Endothelial cell of umbilical vein (primary cell): ENCODE measurements at places on chromosomes 5 and 9. TPM values are rescaled to one million over a fixed set of nuclear protein-coding genes. Genes with fewer than 3 reads are reported as not detected.

The MYOZ3 gene
- polyA plus RNA-seq: 0.43 and 0.59 TPM in 2 replicates

The IL13 gene
- 0.06 TPM in 2 replicates for polyA plus RNA-seq

DNA sequence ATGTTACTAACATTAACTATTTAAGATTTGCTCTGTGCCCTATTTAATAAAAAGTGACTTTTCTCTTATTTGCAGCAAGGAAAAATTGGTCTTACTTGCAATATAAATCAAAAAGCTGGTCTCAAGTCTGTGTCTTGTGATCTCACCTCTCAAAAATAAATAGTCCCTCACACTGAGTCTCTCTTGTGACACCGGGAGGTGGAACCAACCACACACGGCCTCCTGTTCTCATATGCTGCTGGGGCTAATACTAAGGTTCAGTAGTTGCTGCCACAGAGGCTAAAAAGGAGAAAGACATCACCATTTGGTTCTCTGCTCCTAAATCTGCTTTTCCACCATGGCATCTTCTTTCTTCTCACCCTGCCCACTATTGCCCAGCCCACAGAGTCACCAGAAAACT lies 175.8 kb upstream of the FTMT start:
- no peaks in the 10 kb centered on the region for H3K4me1 ChIP-seq
- no peak for DNase-seq
- no peaks in the 10 kb centered on the region for H3K36me3 ChIP-seq
- no peak overlapping the region for H3K27ac ChIP-seq

GRCh38 chr9:19138084-19138483 lies 10.8 kb upstream of the PLIN2 start:
- no peak overlapping the region for H3K27ac ChIP-seq
- no peaks in the 10 kb centered on the region for H3K4me1 ChIP-seq
- H3K27me3 ChIP-seq: no peaks in the 10 kb centered on the region
- DNase-seq: no peak
- H3K36me3 ChIP-seq: no peaks in the 10 kb centered on the region

GRCh38 chr5:5017827-5018577 lies 122.1 kb upstream of the ADAMTS16 start:
- no peaks in the 10 kb centered on the region for H3K4me1 ChIP-seq
- no peak overlapping the region for H3K27ac ChIP-seq
- H3K36me3 ChIP-seq: no peaks in the 10 kb centered on the region
- no peak overlapping the region for H3K4me3 ChIP-seq

DNA sequence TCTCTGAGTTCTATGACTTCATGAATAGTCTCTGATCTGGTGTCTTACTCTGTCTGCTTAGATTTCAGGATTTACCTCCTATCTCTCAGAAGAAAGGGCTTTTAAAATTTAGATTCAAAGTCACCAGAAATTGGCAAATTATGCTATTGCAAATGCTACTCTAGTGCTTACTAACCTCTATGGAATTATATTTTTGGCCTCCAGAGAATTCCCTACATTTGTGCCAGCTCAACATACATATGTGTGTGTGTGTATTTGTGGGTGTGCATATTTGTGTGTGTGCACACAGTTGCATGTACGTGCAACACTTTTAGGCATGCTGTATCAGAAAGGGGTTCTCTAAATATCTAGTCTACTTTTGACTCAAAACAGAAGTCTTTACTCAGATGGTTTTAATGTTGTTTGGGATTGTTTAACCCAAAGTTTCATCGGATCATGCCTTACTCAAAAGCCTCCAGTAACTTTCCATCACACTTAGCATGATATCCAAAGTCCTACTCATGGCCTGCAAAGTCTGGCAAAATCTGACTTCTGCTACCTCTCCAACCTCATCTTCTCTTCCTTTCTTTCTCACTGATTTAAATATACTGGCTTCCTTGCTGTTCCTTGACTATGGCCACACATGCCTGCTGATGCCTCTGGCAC lies 147.6 kb upstream of the NR3C1 start:
- no peak overlapping the region for H3K27ac ChIP-seq
- H3K4me1 ChIP-seq: no peaks in the 10 kb centered on the region
- no peaks in the 10 kb centered on the region for H3K36me3 ChIP-seq
- DNase-seq: no peak
- no peaks in the 10 kb centered on the region for H3K27me3 ChIP-seq

DNA sequence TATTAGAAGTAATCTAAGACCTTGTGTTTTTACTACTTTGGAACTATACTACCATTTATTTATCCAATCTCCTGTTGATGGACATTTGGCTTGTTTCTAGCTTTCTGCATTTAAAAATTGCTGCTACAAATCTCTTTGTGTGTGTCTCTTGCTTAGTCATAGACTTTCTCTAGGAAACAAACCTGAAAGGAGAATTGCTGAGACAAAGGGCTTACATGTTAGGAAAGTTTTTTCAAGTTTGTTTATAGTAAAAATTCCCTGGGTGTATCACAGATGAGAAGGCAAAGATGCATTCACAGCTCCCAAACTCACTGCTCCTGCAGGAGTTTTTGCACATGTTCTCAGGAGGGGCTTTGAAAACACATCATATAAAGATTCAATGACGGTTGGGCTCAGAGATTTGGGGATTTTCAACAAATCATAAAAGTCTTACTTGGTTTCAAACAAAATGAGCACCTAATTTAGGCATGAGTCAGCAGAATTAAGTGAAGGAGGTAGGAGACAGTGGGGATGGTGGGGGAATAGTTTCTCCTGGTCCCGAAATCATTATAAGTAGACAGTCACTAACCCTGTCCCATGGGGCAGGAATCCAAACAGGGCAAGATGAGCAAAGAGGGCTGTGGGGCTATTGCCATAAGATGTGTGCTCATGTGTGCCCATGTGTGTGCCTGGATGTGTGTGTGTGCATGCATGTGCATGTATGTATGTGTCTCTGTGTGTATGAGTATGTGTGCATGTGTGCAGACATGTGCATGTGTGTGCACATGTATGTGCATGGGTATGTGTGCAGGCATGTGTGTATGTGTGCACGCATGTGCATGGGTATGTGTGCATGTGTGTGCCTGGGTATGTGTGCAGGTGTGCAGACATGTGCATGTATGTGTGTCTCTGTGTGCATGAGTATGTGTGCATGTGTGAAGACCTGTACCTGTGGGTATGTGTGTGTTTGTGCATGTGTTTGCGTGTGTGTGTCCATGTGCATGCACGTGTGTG lies 43.4 kb upstream of the S1PR3 start:
- H3K4me3 ChIP-seq: no peak overlapping the region
- H3K4me1 ChIP-seq: no peaks in the 10 kb centered on the region
- no peaks in the 10 kb centered on the region for H3K36me3 ChIP-seq
- H3K27me3 ChIP-seq: peaks cover 2% of the 10 kb centered on the region
- no peak overlapping the region for H3K27ac ChIP-seq
- no peak for DNase-seq

- H3K4me1 ChIP-seq: peaks cover 40% of the 10 kb centered on the region
- no peak overlapping the region for H3K4me3 ChIP-seq
- DNase-seq: no peak
Observed at GRCh38 chr9:70479880-70480291, 65.4 kb upstream of the KLF9 start.

DNA sequence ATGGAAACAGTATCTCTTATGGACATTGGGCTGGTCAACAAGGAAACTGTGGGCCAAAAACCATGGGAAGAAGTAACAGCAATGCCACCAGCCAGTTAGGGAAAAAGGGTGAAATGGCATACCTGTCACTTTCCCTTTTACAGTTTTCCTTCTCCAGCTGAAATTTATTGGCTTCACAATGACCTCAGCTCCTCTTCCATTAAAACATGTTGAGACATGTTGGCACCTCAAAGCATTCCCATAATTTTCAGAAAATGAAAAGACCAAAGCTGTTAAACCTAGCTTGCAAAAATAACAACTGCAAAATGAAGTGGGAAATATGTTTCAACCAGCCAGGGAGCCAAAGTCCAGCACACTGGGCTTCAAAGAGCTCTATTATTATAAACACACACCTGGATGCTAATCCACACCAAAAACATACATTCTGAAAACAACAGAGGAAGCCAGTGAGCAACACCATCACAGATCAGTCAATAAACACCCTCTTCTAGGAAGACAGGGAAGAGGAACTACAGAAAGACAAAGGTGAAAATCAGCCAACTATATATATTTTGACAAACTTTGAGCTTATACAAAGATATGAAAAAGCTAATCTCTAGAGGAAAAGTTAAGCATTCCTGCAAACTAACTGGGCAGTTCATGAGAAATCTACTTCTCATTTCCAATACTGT lies 78.4 kb upstream of the PTGER4 start:
- no peaks in the 10 kb centered on the region for H3K36me3 ChIP-seq
- no peak for DNase-seq
- H3K27ac ChIP-seq: no peak overlapping the region
- H3K4me1 ChIP-seq: peaks cover 4% of the 10 kb centered on the region
- no peaks in the 10 kb centered on the region for H3K27me3 ChIP-seq
- no peak overlapping the region for H3K4me3 ChIP-seq
